NCI-H345 (cell line): ENCODE measurements at places on chromosomes 1 and 21.

DNA sequence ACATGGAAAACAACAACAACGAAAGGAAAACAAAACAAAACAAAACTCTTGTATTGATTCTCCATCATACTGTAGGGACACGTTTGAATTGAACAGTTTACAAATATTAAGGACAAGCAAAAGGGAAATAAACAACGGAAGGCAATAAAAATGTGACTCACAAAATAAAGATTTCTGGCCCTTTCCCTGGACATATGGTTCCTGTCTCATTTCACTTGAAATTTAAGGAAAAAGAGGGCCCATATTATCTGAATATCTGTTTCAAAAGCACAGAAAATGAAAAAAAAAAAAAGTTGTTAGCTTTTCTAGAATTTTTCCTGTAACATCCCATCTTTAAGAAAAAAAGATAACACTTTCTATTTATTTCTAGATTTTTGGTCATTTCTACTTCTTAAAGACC lies 3.6 kb upstream of the PKN2 start:
- no peak for DNase-seq

GRCh38 chr1:70820396-70820795 lies 227.2 kb downstream of the PTGER3 start:
- no peak for DNase-seq

DNA sequence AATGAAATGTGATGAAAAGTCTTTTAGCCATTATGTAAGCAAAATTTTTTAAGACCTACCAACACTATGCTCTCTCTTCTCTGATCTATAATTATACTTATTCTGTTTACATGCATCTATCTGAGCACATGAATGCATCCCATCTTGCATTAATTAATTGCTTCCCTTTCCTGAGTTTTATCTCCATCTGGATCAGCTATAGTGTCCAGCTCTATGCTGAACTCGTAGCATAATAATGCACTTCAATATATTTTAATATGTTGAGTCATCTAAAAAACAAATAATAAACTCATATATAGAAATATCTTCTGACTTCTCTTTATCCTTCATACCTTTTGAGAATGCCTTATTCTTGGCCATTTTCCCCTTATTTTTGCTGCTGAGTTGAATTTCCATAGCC lies 1097.8 kb downstream of the TTLL7 start:
- no peak for DNase-seq

DNA sequence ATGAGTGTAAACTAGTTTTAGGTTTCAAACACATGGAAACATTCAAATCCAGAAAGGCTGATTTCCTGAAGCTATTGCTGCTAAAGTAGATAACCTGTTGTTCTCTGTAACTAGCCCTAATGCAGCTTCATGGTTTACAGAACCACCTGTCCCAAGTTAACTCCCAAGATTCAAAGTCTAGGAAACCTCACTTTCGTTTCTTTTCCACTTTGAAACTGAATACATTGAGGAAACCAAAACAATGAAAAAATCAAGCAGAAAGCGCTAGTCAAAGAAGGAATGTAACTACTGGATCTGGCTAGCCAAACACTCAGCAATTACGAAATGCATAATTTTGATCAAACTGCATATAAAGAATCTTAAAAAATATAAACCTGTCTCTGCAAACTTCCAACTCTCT lies 17.8 kb downstream of the SLC16A1 start:
- DNase-seq, result no peak

DNA sequence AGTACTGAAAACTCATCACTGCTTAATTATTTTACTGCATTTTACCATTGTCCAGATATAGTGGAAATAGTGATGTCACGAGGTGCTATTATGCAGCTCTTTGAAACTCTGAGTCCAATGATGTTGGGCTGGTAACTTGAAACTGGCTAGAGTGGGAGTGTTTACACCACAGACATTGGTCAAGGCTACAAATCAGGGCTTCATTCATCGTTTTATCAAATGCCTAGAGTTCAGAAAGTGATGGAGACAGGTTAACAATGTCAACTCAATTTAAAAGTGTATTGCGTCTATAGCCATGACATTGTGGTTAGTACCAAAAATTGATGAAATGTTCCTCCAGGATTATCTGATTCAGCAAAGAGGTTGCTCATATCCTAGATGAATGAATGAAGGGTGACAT lies 12.7 kb downstream of the PADI1 start:
- DNase-seq, result no peak

DNA sequence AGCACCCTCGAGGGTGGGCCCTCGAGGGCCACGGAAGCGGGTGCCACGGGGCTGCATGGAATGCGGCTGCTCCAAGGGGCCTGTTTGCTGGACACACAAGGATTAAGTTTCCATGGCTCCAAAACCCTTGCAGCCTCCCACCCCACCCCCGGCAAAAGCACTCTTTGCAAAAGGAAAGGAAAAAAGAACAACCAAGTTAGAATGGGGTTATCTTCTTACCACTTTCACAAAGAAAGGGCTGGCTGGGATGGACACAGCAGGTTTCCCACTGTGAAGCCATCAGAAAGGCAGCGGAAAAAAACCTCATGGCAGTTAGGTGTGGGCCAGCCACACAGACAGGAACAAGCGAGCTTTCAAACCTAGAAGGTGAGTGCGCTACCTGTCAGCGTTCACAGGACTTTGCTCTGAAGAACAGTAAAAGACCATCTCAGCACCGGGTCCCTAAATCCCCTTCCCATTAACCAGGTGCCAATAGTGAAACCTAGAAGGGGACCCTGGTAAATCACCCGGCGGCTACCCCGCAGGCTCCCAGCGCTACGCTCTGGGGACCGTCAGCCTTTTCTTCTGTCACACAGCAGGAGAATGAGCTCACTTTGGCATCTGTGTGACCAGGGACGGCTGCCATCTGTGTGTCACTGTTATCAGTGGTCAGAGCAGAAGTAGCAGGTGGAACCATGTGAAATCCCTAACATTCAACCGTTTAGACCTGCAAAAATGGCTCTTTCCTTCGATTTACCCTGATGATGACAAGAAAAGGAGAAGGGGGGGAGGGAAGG lies 93.0 kb downstream of the SIM2 start:
- DNase-seq, result no peak

DNA sequence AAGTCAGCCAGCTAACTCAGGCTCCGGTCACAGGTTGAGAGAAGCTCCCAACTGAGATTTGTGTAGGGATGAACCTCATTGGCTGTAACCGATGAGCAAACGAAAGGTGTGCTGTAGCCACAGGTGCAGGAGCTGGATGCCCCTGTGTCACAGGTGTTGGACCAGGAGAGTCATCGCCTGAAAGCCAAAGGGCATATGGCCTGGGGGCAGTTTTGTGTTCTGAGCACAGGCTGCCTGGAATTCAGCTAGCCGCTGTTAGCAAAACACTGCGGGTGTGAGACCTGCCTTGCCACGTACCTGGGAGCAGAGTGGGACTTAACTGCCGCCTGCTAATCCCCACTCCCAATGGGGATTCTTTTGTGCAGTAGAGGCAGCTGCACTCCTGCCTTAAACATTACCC lies 55.3 kb downstream of the NEK7 start:
- no peak for DNase-seq

- peak; percentile 45 for DNase-seq
Observed at GRCh38 chr1:237736372-237737029, 154.2 kb downstream of the ZP4 start.

DNA sequence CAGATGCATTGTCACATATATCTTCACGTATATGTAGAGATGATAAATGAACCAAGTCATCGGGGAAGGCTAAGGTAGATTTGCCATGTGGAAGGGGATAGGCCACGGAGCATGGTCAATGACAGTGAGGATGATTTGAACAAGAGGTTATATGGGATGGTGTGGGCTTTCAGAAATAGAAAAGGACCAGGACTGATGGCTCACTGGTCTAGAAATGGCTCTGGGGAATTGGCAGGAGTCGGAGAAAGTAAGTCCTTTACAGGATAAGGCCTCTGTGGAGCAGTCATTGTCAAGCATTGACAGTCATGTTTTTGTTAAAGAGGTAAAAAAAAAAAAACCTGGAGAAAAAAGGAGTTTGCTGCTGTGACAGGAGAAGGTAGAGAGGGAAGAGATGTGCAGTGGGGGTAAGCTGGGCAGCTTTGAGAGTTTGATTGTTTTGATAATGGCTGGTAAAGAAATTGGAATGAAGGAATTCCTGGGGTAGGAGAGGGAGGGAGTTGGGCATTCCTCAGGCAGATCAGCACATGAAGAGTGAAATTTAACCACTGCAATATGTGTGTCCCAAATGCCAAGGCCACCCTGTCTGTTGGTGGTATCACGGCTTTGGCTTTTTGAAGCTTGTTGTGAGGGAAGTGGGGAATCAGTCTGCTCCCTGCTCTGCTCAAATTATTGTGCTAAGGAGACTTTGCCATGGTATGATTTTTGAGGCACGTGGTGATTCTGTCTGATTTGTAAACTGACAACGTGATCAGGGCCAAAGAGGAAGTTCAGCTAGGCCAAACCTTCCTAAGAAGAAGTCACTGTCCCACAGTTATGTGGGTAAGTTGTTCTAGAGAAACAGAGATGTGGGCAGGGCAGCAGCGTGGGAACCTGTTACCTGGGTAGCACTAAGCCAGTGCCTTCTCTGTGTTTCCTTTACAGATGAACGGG lies 26.0 kb downstream of the MACF1 start:
- no peak for DNase-seq

DNA sequence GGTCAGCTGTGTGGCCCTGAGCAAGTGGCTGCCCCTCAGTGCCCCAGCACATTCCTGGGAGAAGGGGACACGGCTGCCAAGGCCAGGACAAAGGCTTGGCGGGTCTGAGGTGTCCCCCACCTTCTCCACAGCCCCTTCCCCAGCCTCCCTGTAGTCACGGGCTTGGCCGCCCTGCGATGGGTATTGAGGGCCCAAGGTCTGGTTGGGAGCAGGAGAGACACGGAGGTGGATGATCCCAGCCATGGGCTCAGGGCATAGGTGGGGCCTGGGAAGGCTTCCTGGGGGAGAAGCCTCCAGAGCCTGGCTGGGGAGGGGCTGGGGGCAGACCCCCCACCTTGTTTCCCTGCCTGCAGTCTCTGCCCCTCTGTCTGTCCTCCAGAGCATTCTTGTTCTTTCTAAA lies 27.0 kb downstream of the TTC39A start:
- no peak for DNase-seq

DNA sequence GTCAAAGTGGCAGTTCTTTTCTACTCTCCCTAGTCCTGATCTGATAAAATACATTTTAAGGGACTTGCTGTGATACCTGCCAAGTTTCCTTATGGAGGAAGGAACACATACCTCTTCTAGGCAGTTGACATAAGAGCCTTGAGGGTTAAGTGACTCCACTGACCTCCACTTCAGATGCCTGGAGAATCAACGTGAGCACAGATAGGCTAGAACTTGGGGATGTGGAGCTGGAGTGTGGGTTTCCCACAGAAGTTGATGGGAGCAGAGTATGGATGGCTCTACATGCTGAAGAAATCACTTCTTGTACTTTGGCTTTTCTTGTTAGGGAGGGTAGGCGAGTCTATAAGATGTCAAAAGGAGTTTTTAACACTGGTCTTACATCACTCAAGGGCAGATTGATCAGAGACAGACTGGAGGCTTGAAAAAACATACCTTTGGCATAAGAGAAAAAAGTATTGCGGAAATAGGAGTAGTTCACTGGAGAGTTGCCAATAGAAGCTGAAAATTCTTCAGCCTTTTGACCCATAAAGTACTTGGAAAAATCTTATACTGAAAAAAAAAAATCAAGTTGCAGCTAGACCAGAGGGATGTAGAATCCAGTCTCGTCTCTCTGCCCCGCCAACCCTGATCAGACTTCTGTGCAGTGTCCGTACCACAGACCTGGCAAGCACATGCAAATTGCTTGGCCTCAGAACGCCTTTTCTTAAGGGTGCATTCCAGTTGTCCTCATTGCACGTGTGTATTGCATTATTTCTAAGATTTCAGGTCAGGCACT lies 5.5 kb downstream of the RHOU start:
- no peak for DNase-seq

DNA sequence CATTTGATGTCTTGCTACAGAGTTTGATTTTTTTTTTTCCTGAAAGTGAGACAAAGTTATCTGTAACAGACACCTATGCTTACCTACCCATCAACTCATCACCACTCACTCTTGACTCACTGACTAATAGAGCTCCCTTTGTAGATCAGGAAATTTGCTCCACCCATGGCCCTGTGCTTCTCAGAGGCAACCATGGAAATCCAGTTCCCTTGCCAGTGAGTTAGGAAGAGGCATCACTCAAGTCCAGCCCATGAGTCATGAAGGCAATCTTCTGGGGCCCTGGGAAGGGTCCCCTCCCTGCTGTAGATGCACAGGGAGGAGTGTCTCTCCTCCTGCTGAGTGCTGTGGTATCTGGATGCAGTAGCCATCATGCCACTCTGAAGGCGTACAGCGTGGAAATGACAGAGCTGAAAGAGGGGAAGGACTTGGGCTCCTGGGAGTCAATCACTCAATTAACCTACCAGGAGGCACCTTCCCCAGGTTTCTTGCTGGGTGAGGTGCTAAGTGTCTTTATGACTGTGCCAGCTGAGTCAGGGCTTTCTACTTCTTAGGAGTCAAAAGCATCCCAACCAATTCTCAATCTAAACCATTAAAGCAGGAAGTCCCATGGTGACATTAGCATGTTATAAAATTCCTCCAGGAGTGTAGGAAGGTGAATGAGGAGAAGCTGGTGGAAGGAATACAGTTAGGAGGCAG lies 56.1 kb downstream of the DNTTIP2 start:
- no peak for DNase-seq

- no peak for DNase-seq
Observed at GRCh38 chr1:91578320-91579109, 77.9 kb downstream of the CDC7 start.

DNA sequence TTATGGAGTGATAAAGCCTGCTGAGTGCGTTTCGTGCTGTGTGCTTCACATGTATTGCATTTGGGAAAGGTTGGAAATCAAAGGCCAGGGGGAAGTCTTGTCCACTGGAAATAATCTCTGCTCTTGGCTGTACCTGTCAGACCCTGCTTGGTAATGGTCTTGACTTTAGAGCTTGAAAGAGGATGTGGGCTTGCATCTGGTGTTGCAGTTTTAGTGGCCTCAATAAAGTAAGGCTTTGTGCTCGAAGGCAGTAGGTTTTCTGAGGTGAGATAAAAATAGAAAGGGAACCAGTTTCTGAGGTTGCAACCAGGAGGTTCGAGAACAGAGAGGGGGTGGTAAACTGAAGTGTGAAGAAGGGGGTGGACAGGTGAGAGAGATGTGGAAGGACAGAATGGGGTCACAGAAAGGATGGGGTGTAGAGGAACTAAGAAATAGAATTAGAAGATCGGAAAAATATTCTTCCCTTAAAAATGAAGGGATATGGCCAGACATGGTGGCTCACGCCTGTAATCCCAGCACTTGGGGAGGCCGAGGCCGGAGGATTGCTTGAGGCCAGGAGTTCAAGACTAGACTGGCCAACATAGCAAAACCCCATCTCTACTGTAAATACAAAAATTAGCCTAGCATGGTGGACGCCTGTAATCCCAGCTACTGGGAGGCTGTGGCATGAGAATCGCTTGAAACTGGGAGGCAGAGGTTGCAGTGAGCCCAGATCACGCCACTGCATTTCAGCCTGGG lies 1.5 kb downstream of the S100PBP start:
- no peak for DNase-seq

GRCh38 chr1:200128081-200128480 lies 100.6 kb downstream of the NR5A2 start:
- DNase-seq, result no peak

DNA sequence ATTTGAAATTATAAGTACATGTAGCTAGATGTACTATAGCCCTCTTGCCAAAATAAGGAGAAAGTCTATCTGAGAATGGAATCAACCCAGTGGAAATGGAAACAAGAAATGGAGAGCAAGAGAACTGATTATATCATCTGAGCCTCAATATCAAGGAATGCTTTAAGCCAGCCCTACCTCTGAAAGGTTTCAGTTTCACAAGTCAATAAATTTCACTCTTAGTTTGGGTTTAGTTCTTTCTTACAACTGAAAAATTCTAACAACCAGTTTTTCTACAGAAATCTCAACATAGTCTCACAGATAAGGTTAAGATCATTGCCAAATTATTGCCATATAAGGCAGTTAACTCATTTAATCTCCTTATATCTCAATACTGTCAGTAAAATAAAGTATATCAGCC lies 80.0 kb downstream of the EPS15 start:
- DNase-seq, result no peak
